A549 (cell line): ENCODE measurements at places on chromosomes 16 and 17.

DNA sequence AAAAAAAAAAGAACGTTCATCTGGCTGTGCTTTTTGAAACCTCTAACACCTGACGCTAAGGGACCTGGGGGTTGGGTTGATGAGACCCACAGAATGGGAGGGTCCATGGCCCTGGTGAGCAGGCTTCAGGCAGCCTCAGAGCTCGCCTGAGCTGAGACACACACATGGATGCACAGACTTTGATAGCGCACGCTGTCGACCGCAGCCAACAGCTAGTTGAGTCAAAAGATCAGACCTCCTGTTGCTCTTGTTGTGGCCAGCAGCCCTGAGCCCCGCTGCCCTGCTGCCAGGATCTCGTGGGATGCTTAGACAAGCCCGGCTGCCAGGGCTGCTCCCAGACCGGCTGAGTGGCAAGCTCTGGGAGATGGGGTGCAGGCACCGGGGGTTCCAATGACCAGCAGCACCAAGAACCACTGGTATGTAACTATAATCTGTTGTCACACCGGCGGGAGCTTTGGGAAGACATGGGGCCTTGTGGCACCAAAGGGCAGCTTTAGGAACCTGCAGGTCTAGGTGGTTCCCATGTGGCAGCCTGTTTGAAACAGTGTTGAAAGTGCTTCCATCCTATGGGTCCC, 20.0 kb upstream of the MEAK7 start:
- no peak for DNase-seq

DNA sequence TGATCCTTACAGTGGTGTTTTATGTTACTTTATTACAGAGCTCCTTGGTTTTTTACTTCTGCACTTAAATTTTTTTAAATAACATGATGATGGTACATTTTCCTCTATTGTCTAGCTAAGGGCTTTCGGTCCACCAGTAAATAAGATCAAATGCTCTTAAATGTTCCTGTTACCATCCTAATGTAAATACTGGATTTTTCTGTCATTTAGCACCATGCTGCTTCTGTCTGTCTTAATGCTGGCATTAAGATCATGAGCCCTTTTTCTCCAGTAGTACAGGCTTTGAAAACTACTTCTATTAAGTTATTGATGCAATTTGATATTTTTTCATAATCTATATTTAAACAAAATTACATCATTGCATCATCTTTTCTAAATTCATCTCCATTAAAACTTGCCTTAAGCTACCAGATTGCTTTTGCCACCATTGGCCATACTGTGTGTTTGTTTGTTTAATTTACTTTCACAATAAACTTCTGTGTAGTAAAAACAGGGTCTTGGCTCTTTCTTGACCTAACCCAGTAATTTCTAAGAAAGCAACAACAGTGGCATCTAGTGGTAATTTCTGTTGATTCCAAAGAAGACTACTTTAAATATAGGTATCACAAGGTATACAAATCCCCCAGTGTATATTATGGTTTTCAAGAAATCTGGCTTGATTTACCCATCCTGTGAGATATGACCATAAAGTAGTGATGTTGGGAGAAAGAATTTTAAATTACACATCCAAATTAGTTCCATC, 9.0 kb upstream of the PHAF1 start:
- DNase-seq, result peak; percentile 49

- no peak for DNase-seq
Measured at GRCh38 chr16:27312580-27313421, 973 bp upstream of the IL4R start.

- DNase-seq, result no peak
Measured at GRCh38 chr17:6670571-6670970, 19.0 kb downstream of the C17orf100 start.

DNA sequence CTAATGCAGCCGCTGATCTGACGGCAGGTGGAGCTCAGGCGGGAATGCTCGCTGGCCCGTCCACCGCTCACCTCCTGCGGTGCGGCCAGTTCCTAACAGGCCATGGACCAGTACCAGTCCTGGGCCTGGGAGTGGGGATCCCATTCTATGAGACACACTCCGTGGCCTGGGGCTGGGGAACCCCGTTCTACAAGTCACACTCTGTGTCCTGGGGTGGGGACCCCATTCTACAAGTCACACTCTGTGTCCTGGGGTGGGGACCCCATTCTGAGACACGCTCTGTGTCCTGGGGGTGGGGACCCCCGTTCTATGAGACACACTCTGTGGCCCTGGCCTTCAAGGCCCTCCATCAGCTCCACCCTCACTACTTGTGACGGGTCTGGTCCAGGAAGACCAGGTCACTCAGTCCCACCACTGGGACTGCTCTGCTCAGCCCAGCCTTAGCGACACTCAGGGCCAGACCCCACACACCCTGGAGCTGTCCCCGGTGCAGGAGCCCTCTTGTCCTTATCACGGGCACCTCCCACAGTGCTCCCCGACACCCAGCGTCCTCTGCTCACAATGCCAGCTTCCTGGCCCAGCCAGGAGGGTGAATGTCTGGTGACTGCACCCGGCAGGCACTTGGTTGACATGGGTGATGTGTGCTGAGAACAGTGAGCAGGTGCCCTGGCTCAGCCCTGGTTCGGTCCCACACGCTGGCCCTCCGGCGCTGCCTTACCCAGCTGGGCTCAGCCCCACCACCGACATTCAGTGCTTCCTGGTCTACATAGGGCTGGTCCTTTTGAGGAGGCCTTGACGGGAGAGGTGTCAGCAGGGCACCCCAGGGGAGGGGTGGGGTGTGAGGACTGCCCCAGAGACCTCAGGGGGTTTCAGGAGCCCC, 89.1 kb downstream of the TBC1D16 start:
- DNase-seq, result no peak

DNA sequence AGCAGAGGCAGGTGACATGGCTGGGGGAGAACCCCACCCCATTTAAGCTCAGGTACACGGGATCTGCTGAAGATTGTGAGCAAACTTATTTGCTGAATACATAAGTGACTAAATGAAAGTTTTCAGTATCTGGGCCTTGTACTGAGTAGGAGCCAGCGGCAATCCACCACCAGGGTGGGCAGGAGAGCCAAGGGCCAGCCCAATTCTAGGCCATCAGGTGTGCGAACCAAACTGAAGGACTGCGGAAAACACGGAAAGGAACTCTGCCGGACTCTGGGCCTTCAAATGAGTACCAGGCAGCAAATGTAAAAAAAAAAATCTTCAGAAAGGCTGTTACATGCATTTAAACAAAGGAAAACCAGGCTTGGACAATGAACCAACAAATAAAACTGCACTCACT, 19.7 kb downstream of the ARHGAP17 start:
- DNase-seq, result peak; percentile 34

DNA sequence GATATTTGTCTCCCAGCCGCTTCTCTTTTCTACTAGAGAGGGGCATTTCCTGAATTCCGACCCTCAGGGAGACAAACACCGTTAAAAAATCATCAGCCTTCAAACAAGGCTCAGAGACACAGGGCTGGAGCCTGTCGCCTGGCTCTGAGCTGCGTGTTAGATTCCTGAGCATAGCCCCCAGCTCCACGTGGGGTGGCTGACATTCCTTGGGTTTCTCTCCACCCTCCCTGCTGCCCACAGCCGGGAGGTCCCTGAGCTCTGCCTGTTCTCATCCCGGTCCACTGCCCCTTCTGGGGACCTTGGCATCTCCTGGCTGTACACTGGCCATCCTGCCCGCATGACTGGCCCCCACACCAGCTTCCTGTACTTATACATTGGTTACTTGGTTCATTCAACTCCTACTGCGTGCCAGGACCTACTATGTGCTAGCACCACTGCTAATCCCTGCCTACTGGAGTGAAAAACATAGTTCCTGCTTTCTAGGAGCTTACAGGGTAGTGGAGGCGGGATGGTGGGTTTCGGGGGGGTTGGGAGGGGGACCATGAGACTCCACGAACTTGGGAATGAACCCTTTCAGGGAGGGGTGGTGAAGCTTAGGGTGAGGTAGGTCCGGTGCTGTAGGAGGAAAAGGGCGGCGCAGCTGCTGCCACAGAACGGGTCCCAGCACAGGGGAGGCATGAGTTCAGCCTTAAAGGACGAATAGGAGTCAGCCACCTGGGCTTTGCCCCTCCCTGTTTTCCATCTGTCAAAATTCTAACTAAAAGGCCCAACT, 52.1 kb upstream of the TMEM132E start:
- no peak for DNase-seq

GRCh38 chr16:60200161-60200560, 1466.0 kb upstream of the GOT2 start:
- no peak for DNase-seq

DNA sequence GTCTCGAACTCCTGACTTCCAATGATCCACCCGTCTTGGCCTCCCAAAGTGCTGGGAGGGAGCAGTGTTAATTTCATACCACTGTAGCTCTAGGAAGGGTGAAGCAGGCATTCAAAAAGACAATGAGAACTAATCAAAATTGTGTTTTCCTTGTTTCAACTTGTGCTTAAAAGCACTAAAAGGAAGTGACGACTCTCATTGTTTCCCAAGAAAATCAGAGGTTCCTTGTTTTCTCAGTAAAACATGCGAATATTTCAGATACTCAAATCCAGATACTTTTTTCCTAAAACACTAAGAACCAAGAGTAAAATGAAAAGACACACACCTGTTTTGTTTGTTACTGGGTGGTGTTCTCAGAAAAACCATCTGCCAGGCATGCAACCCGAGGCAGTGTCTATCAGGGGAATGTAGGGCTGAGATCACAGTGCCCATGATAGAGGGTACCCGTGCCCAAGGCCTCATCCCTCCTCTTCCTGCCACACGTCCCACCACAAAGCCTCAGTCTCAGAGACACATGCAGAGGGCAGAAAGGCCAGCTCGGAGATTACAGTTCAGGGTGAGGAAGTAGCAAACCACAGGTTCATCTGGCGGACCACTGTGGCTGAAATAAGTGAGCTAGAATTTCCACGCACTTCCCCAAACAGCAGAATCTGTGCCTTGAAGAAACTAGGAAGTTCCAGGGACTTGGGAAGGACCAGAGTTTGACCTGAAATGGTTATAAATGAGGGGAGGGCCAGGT, 33.7 kb downstream of the GINS3 start:
- DNase-seq, result no peak

DNA sequence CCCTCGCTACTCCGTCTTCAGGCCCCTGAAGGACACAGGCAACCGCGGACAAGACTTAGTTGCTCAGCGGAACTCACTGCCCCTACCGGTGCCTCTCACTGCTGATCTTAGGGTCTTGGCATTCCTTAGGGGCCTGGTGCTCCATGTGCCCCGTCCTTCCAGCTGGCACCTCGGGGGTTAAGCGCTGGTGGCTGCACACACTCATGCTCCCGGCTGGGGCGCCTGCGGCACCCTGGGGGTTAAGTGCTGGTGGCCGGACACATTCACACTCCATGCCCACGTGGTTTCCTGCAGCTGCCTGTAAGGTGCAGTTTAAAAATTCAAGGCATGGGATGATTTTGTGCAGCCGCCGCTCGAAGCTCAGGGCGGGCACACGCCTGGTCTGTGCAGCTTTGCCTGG, 45.1 kb downstream of the BAIAP2 start:
- no peak for DNase-seq

- DNase-seq, result no peak
Measured at GRCh38 chr17:67635681-67636080, 82.1 kb upstream of the NOL11 start.

DNA sequence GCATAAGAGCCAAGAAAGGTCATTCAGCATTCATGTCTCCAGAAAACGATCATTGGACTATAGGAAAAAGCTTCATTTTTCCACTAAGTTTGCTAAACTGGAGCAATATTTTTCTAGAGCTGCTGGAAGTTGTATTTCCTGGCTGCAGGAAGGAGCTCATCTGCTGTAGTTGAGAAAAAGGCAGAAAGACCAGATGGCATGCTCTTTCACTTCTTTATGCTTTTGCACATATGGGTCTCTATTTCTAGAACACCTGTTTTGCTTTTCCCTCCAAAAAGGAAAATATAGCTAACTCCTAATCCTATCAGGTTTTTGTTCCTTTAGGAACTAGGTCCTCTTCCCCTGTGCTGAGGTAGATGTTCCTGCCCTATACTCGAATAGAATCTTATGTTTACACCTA, 61.9 kb upstream of the HLF start:
- DNase-seq, result no peak

GRCh38 chr16:72015124-72015523, 6.6 kb downstream of the DHODH start:
- no peak for DNase-seq

DNA sequence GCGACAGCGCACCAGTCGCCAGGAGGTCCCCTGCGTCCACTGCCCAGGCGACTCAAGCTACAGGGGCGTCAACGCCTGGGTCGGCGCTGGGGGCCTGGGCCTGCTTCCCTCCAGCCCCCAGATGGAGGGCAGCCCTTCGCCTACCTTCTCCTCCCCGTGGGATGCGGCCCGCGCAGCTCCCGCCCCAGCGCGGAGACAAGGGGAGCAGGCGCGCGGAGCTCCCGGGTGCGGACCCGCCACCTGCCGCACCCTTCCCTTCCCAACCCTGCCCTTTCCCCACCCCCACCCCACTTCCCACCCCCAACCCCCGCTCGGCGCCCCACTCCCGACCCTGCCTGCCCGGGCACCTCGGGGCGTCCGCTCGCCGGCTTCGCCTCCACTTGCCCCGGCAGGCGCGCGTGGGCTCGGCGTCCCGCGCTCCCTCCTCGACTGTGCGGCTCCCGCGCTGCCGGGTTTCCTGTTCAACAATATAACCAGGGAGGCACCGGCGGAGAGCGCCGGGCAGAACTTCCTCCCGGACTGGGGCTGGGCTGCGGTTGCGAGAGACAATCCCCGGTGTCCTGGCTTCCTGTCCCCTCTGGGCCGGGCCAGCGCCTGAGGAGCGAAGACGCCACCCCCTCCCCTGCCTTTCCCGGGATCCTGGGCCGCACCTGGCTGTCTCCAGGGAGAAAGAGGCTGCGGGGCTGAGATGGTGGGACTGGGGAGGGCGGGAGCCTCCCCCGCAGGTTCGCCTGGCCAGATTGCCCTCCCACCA, at the start of gene ARHGAP27:
TSS of gene ARHGAP27 (minus strand) at position 466 of the 754 bp plus-strand sequence. CDS start 2,591 bp downstream, outside the sequence.
- no peak for DNase-seq

GRCh38 chr16:28609631-28610594, at the start of gene SULT1A1:
Gene SULT1A1, minus strand, starts transcription at chr16:28610044. Its CDS starts 1,189 bp downstream, at chr16:28608855.
- no peak for DNase-seq

DNA sequence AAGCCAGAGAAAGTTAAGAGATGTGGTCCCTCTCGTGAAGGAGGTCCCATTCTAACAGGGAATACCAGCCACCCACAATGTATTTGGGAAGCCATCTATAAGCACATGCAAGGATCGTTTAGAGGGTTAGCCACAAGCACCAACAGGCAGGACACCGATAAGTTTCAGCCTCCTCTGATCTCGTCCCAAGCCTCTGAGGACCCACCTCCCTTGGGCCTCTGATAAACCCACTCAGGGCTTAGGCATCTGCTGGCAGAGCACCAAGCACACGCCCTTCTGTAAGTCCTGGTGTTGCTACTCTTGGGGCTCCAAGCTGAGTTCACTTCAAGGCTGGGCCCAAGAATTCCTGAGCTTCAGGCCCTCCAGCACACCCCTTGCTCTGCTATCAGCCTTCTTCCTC, 5.4 kb upstream of the PNPO start:
- DNase-seq, result peak; percentile 75

DNA sequence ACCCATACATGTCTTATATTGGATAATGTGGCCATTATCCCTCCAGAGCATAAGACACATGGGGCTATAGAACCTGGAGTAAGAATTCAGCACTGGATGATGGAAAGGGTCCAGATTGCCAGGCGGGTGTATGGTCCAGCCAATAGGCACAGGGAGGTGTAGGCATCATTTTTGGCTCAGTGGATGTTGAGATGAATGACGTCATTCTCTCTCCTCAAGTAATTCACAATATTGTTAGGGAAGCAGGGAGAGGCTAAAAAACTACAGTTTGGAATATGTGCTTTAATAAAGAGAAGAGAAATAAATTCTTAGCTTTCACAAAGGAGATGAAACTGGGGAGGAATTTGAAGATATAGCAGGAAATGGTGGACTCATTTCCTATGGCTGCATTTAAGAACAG, 461.1 kb upstream of the GOT2 start:
- no peak for DNase-seq

GRCh38 chr16:52191531-52192134, 355.3 kb downstream of the TOX3 start:
- peak; percentile 41 for DNase-seq

- no peak for DNase-seq
Measured at GRCh38 chr17:65123757-65124675, 13.2 kb upstream of the RGS9 start.
